Muscle of back (tissue), 13 donors: ENCODE measurements at places on chromosomes 16 and 17. TPM values are rescaled to one million over a fixed set of nuclear protein-coding genes. Genes with fewer than 3 reads are reported as not detected.

HOXB13 gene
- not detected for polyA plus RNA-seq

SBK1 gene
- 18.2 TPM for polyA plus RNA-seq

DNA sequence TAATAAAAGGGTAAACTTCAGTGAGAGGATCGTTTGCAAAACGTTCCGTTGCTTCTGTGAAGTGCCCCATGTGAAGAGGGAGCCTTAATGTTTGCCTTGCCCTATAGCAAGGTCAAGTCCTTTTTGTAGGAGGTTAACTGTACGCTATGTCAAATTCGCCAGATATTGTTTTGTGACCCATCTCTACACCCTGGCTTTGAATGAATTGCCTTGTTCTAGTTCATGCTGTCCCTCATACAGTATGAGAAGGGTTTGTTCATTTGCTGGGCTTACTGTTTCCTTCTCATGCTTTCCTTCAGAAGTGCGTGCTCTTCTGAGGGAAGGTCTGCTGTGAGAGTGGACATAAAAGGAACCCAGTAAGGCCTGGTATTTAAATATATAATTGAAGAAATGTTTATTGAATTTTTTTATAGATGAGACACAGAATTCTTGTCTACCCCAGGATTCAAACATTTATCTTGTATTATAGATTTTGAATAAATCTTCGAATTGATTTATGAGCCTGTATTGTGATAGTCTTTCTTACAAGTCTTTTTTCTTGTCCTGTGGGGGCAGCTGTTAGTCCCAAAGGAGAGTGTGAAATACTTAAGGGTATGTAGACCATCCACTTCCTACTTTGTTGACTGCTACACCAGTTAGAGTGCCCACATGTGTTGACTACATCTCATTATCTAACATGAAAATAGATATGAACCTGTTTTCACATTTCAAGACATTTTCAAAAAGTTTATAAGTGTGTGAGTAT is 1.7 kb downstream of the MAP3K3 start:
- no peak for DNase-seq

- DNase-seq = no peak
Measured at GRCh38 chr16:11405331-11406176, 60.3 kb downstream of the RMI2 start.

- peak; percentile 93 for DNase-seq
Measured at GRCh38 chr17:980406-981291, 1.1 kb upstream of the NXN start.

- peak; percentile 94 for DNase-seq
Measured at GRCh38 chr16:85350973-85351372, 238.7 kb upstream of the CIBAR2 start.

DNA sequence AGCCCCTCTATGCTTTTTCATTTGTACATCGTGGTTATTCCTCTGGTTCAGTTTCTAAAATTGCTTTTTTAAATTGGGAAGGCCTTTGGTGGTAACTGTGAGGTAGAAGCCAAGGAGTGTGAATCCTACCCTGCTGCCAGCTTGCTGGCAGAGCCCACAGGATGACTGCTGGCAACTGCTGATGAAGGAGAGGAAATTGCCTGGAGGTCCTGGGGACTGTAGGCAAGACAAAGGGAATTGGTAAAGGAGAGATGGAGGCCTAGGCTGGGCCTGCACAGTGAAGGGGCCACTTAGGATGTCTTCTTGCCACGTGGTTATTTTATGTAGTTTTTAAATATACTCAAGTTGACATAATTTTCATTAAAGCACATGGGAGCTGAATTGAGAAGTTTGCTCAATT is 15.8 kb downstream of the C17orf58 start:
- DNase-seq = no peak

- DNase-seq = no peak
Measured at GRCh38 chr17:82813299-82814051, 26.3 kb downstream of the ZNF750 start.

DNA sequence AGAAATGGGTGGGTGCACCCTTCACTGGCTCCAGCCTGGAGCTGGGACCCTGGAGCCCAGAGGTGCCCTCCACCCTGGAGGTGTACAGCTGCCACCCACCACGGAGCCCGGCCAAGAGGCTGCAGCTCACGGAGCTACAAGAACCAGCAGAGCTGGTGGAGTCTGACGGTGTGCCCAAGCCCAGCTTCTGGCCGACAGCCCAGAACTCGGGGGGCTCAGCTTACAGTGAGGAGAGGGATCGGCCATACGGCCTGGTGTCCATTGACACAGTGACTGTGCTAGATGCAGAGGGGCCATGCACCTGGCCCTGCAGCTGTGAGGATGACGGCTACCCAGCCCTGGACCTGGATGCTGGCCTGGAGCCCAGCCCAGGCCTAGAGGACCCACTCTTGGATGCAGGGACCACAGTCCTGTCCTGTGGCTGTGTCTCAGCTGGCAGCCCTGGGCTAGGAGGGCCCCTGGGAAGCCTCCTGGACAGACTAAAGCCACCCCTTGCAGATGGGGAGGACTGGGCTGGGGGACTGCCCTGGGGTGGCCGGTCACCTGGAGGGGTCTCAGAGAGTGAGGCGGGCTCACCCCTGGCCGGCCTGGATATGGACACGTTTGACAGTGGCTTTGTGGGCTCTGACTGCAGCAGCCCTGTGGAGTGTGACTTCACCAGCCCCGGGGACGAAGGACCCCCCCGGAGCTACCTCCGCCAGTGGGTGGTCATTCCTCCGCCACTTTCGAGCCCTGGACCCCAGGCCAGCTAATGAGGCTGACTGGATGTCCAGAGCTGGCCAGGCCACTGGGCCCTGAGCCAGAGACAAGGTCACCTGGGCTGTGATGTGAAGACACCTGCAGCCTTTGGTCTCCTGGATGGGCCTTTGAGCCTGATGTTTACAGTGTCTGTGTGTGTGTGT is 46.8 kb downstream of the IL21R start:
- no peak for DNase-seq

DNA sequence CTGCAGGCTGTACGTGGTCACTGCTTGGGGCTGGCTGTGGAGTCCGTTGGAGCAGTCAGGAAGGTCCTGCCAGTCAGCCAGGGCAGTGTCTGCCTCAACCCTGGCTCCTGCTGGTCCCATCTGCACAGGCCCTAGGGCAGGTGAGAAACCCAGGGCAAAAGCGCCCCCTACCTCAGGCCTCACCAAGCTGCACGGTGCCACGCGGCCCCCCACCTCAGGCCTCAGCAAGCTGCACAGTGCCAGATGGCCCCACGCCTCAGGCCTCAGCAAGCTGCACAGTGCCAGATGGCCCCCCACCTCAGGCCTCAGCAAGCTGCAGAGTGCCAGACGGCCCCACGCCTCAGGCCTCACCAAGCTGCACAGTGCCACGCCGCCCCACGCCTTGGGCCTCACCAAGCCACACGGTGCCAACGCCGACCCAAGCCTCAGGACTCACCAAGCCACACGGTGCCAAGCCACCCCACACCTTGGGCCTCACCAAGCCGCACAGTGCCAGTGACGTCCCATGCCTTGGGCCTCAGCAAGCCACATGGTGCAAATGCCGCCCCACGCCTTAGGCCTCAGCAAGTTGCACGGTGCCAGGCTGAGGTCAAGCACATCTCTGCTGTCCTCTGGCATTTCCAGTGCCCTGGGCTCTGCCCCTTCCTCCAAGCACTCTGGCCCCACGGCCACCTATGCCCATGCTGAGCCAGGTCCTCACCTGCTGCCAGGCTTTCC is 5.5 kb downstream of the TMEM204 start:
- DNase-seq = no peak

GRCh38 chr16:4523686-4524085 is 14.9 kb downstream of the CDIP1 start:
- no peak for DNase-seq

- no peak for DNase-seq
Measured at GRCh38 chr17:8289103-8289397, 580 bp downstream of the RANGRF start.

- DNase-seq = no peak
Measured at GRCh38 chr17:4043862-4044261, 79.6 kb upstream of the ATP2A3 start.

DNA sequence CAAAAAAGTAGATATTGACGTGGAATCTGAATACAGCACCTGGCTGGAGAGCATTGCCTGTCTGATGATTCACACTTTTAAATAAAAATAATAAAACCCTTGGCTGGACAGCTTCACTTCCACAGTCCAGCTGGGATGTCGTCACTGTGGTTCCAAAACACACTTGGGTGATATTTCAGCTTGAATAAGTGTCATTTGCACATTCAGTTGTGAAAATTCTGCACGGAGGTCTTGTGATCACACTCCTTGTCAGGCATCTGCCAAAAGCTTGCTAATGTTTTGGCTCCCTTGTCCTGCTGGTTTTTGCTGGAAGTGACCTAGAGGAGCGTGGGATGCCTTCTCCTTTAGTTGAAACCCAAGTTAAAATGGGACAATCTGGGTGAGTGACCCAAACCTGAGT is 60.7 kb downstream of the PCTP start:
- DNase-seq = no peak

DNA sequence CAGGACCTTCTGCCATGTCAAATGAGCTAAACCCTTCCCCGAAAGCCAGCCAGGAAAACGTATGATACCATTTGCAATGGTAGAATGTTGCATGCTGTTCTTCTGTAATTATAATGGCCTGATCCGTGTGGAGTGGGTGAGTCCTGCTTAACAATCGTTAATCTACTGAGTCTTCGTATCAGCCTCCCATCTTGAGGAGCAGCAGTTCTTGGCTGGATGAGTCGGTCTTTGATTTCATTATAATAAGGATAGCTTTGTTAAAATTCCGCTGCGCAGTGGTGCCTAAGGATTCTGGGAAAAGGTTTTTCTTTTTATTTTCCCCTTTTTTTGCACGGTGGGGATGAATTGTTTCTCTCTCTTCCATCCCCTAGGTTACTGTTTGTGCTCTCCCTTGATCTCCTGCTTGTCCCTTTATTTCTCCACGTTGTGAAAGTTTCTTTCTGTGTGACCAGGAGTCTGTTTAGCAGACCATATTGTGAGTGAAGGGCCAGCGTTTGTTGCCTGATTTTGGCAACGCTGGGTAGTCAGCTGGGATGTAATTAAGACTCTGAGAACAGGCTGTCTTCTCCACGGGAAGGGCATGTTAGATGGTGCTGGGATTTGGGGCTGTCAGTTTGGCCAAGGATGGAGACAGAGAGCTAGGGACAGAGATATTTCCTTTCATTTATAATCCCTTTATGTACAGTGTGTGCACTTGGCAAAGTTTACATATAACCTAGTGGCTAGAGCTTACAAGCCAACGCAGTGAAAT is 263.0 kb downstream of the FTO start:
- no peak for DNase-seq

- no peak for DNase-seq
Measured at GRCh38 chr17:6380915-6381438, 53.9 kb downstream of the AIPL1 start.

DNA sequence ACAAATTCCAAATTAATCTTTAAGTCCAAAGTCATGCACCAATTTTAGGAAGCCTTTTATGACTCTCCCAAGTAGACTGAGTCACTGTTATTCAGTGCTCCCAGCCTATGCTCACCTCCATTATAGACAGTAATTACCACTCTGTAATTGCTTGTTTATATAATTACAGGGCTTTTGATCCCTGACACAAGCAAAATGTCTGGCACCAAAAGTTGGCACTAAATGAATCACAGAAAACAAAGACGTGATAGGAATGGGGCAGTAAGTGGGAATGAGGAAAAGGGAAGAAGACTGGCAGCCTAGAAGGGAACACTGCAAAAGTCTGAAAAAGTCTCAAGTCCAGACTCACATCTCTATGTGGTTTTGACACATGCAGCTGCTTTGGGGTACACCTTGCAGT is 94.1 kb downstream of the SLC39A11 start:
- no peak for DNase-seq
